Activated CD4-positive, alpha-beta T cell treated with anti-CD3 and anti-CD28 coated beads, Interleukin-2, amount 50 U/mL, for 1 hour (primary cell): ENCODE measurements at places on chromosomes 2 and 18.

GRCh38 chr18:38933322-38933721, 1367.7 kb upstream of the CELF4 start:
- no peak for DNase-seq

DNA sequence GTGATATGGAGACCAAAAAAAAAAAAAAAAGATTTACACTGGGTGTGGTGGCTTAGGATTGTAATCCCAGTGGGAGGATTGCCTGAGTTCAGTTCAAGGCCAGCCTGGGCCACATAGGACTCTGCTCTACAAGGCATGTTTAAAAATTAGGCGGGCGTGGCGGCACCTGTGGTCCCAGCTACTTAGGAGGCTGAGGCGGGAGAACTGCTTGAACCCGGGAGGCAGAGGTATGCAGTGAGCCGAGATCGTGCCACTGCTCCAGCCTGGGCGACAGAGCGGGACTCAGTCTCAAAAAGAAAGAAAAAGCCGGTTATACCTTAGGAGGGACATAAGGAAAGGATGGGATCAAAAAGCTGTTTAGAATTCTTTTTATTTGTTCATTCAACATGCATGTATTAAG, 707 bp upstream of the SPDYA start:
- DNase-seq: no peak

DNA sequence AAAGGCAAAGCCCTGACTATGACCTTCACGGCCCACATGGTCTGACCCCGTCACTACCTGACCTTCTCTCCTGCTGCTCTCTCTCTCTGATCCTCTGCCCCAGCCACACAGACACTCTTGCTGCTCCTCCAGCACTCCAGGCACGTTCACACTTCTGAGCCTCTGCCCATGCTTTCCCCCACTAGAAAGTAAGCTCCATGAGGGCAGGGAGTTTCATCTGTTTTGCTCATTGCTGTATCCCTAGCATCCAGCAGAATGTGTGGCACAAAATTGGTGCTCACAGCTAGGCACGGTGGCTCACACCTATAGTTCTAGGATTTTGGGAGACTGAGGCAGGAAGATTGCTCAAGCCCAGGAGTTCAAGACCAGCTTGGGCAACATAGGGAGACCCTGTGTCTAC, 52.5 kb upstream of the STPG4 start:
- DNase-seq: no peak

- no peak for DNase-seq
Measured at GRCh38 chr2:203396667-203397066, 68.5 kb downstream of the ABI2 start.

DNA sequence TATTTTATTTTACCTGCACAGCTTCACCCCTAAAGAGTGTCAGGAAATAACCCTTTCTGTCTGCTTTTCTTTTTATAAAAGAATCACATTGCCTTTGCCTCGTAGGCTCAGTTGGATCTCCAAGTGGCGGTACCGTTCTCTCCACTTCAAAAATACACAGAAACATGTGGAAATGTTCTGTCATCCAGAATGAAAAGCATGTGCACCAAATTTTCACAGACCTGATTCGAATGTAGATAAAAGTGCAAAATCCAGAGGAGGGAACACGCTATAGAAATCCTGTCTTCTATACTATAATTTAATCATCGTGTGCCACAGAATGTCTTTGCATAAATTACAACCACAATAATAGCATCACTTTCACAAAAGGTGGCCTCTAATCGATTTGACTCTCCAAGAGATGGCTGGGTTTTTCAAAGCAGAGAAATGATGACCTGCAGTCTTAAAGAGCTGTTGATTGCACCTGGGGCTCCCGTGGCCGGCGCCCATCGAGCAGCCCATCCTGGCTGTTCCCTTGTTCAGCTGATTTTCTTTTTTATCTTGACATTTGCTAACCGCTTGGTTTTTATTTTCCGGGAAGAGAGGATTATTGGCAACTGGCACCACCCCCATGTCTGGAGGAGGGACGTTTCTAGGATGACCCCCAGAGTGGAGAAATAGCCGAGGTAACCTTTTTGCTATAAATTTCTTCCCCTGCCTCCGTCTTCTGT, 290.2 kb downstream of the SOX11 start:
- no peak for DNase-seq

GRCh38 chr2:176818076-176818475, 394.5 kb upstream of the HNRNPA3 start:
- no peak for DNase-seq

GRCh38 chr2:9558948-9559381, 3.3 kb upstream of the ADAM17 start:
- no peak for DNase-seq

DNA sequence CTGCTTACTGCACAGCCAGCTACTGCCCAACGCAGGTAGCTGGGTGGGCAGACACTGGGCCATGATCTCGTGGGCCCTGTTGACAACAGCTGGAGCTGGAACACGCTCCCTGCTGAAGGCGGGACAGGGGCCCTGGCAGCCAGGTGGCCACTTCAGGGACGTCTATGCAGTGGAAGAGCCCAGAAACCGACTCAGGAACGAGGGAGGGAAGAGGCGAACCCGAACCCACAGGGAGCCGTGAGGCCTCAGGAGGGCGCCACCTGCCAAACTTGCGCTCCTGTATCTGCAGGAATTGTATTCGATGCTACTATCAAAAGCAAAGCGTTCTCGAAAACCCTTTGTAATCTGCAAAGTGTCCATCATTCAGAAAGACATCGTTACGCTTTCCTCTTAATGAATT, 198.4 kb downstream of the EIPR1 start:
- peak; percentile 18 for DNase-seq

DNA sequence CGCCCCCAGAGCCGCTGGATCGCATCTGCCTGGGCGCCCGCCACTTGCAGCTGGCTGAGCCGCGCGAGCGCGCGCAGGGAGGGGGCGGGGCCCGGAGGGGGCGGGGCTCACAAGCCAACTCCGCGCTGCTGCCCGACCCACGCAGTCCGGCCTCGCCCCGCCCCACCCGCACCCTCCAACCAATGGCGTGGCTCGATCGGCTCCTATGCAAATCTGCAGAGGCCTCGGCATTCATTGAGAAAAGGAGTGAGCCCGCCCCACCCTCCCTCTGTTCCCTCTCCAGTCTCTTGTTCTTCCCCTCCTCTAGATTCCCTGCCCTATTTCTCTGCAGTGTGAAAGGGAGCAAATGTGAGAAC, at the start of gene ALK:
TSS of gene ALK (minus strand) at position 27 of the 356 bp plus-strand sequence. CDS start 927 bp downstream, outside the sequence.
- DNase-seq: peak; percentile 36

GRCh38 chr2:172427256-172427989, at the start of gene ITGA6:
ITGA6 (plus strand) TSS chr2:172427586.
- DNase-seq: peak; percentile 70

GRCh38 chr2:53403792-53404413, 363.7 kb upstream of the CHAC2 start:
- no peak for DNase-seq

DNA sequence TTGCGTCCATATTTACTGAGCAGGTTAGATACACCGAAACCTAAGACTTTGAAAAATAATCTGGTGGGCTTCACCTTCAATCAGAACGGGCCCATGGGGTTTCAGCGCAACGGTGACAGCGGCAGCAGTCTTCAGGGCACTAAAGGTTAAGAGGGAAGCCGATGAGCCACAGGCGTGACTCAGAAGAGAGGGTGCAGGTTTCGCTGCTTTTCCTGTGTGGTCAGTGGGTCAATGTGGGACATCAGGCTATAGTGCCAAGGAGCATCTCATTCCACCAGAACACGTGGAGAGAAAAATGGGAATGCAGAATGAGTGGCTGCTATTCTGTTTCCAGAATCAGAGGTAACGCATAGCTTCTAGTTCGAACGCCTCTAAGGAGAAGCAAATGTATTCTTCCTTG, 8.9 kb downstream of the PTGR3 start:
- DNase-seq: no peak

DNA sequence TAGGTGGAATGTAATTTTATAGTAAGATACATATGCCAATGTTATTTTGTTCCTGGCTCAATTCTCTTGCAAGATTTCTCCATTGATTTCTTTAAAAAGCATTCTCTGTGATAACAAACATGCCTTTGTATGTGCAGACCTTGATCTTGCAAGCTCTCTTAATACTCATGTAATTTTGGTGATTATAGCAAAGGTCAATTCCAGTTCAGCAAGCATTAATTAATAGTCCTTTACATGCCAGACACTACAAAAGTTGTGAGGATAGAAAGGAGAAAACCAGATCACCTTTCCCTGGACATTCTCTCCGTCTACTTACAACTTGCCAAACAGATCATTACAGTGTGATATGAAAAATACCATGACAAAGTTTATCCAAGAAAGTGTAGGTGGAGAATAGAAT, 173.7 kb upstream of the DOK6 start:
- DNase-seq: no peak

GRCh38 chr2:39356922-39357639, 80.0 kb downstream of the MAP4K3 start:
- DNase-seq: no peak

DNA sequence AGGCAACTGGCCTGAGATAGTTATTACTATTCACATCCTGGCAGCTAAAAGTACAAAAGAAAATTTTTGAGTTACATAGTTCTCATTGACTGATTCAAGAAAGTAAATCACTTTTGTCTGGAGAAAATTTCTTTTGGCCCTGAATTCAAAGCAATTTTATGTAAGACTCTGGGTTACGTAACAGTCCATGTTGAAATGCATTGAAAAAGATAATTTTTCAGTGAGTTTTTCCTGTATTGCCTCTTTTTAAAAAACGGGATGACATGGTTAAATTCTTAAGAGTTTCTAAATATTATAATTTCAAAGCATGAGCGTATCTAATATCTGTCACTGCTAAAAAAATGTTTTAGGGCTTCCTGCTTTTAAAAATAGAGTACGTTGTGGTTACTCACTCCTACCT, 72.7 kb downstream of the ANKRD12 start:
- no peak for DNase-seq

- DNase-seq: no peak
Measured at GRCh38 chr2:242038928-242039341, 169.4 kb downstream of the RTP5 start.

- DNase-seq: no peak
Measured at GRCh38 chr2:242046206-242046826, 176.8 kb downstream of the RTP5 start.

- no peak for DNase-seq
Measured at GRCh38 chr2:38806015-38806732, 28.2 kb downstream of the GEMIN6 start.

DNA sequence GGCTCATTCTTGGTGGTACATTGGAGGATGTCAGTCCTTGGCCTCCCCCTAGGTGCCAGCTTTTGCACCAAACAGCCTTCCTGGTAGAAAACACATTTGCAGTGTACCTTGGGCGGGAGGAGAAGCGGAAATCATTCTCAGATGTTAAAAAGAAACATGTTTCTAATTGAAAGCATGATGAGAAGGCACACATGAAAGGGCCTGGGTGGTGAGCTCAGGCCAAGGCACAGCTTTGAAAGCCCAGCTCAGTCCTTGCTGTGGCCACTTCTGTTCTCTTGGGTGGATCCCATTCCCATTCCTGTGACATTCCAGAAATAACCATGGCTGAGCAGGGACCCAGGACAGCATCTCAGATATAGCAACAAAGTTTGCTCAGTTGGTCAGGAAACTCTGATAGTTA, 71.5 kb downstream of the LTBP1 start:
- DNase-seq: no peak

- no peak for DNase-seq
Measured at GRCh38 chr2:186746584-186746983, 52.7 kb downstream of the FAM171B start.

DNA sequence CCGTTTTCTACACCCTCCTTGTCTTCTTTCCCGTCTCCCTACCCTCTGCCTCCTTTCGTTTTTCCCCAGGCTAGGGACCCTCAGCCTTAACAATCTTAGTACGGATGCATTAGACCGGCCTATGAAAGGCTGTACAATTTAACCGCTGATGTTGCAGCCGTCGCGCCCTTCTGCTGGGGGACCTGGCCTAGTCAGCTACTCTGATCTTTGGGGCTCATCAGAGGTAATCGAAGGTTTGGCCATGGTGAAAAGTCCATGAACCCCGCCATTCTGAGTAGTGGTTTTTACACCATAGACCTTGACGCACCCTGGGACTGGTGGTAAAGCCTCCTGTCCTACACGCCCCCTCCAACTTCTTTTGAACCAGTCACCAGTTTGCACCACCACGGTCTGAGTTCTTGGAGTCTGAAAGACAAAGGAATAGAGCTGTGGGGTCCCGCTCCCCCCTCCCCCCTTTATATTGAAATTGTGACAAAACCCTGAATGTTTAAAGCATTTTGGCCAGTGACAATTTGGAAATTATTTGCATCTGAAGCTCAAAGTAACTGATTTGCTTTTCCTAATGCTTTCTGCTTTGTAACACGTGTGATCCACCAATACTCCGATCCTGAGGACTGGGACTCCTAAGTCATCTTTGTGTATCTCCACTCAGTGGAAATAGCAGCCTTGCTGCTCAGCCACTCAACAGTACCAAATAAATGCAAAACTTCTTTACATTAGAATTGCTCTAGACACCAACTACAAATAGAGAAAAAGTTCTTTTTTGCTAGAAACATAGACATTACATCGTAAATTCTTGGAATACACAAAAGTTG, 642 bp upstream of the SRSF7 start:
- no peak for DNase-seq

DNA sequence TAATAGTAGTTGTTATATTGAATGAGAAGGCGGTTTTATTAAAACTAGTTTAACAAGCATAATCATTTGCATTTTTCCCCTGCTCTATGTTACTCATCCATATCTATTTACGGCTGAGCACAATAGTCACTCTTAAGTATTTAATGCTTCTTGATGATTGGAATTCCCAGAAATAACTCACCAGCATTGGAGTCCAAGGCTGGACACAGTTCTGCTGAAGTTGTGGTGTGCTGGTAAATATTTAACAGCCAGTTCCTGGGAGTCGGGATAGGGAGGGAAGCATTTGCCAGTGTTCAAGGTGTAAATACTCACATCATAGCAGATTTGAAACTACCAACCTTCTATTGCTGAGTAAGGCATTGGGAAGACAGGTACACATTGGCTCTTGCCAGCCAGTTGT, 315.1 kb downstream of the MTX2 start:
- no peak for DNase-seq

GRCh38 chr2:205357732-205358131, 324.6 kb upstream of the NRP2 start:
- DNase-seq: no peak

GRCh38 chr2:97699765-97700444, 13.5 kb upstream of the ZAP70 start:
- peak; percentile 61 for DNase-seq

- DNase-seq: no peak
Measured at GRCh38 chr18:49581371-49581770, 19.5 kb downstream of the LIPG start.

DNA sequence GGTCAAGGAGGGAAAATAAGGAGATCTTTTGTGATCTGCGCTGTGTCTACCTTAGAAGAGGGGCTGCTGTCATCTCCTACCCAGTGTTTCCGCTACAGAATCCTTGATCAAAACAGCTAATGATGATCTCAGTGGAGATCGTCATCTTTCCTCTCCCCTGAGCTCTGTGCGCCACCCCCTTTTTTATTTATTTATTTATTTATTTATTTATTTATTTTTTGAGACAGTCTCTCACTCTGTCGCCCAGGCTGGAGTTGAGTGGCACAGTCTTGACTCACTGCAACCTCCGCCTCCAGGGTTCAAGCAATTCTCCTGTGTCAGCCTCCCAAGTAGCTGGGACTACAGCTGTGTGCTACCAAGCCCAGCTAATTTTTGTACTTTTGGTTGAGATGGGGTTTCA, 55.5 kb downstream of the SERTAD2 start:
- DNase-seq: no peak
